ENCODE measurements at places on chromosomes 1 and 21.
A peak's percentile ranks its signal among the peaks of the same experiment; 100 is the strongest.

GRCh38 chr1:19684677-19685076 is 20.0 kb downstream of the HTR6 start:
- no peak for DNase-seq

DNA sequence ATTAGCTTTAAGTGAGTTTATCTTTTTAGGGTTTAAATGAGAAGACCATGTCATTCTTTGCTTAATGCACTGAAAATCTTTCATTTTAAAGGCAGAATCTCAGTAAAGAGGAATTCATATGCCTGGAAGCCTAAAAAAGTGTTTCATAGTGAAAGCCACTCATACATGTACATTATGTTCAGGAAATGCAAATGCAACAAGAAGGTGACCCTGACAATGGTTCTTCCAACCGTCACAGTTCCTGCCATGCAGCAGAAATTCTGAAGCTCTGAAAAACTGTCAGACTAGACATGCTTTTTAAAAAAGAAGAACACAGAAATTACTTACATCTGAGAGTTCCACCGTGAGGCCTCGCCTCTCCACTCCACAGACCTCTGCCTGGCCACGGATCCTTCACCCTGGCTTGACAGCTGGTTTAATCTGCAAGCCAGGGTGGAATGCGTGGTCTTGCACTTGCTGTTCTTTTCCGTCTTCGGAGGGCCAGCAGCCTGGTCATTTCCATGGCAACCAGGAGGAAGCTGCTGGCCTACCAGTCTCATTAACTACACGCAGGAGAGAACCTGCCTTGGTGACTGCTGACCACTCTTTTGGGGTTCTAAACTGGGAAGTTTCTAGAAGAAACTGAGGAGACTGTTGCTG is 41.8 kb upstream of the PAXBP1 start:
- DNase-seq = no peak

DNA sequence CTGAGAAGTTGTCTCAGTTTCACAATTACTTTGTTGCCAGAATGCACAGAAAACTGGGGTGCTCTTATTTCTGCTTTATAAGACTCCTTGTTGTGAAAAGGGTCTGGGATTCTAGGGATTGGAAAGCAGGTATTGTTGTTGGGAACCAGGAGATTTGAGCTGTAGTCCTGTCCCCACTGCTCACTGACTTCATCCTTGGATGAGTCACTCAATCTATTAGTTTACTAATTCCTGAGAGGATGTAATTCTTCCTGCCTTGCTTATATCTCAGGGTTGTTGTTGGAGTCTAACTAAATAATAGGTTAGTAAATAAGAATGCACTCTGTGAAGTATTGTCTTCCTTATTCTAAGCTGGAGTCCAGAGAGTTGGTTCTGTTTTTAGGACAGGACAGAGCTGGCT is 172.5 kb upstream of the GALNT2 start:
- no peak for DNase-seq

DNA sequence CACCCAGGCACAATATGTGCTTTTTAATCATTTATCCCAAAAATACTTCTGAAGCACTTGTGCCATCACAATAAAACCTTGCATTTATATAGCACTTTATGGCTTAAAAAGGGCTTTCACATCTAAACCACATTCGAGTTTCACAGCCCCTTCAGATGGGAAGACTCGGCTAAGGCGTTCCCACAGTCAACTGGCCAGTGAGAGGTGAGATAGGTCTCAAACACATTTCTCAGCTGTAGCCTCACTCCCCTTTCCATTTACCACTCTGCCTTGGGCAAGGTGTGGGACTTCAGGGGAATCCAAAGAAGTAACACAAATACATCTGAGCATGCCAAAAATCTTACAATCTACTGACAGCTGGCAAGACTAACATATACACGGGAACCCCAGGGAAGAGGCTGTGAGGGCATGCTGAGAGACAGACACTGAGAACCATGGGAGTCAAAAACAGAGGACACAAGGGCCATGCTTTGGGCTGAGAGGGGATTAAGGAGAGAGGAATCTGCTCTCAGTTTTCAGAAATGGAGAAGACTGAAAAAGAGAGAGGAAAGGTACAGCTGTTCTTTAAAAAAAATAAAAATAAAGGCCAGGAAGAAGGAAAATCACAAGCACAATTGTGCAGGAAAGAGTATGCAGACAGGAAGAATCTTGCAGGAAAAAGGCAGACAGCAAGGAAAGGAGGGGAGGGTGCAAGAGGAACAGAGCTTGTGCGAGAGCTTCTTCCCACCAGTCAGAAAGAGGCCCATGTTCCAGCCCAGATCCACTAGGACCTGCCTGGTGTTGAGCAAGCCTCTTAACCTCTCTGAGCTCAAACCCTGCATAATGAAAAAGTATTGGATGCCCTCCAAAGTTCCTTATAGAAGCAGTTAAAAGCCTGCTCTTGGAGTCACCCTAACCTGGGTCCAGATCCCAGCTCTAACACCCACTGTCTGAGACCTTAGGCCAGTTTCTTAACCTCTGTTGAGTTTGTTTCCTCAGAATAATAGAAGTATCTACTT is 73.5 kb downstream of the JAK1 start:
- DNase-seq = no peak

DNA sequence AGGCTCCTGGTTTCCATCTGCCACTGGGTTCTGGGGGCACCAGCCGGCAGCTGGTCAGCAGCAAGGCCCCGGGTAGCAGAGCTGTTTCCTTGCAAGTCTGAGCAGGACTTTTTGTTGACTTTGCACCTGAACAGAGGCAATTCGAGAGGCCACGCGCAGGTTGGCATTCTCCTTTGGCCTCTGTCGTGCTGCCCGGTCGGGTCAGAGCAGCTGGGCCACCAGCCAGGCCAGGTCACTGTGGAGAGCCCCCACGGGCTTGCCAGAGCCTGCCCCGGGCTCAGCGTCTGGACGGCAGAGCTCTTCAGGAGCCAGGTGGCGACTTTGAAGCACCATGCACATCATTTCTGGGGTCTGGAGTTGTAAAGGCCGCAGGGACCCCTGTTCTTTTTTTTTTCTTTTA is 28.4 kb upstream of the TMEM52 start:
- DNase-seq = no peak

DNA sequence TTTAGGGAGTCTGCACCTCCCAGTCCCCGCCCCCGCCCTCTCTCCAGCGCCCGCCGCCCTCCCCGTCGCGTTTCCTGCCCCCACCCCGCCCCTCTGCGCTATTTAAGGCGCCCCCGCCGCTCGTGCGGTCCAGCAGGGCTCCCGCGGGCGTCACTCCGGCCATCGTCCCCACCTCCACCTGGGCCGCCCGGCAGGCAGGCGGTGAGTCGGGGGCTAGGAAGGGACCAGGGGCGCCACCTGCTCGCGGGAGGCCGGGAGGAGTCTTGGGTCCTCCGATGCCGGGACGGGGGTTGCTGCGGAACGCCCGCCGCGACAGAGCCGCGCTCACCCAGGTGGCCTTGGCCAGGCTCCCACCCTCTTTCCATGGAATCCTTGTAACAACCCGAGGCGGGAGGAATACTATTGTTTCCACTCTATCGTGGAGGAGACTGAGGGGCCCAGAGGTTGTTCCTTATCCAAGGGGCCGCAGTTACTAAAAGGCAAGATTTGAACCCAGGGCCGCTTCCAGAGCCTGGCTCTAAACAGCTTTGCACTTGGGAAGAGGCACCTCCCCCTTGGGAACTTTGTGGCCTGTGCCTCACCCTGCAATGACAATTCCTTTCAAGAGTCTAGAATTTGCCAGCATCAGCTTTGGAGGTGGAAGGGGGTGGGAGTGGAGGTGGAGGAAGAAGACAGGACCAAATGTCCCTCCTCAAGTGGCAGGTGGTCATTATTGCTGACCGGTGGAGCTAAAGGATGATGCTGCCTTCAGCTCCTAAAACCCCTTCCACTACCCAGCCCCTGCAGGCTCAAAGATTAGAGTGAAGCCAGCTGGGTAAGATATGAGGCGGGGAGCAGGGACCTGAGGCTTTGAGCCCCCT is at the start of gene GJA4:
Gene GJA4 (plus strand): TSS at position 132 of the 860 bp plus-strand sequence. CDS start 1,215 bp downstream, outside the sequence.
- DNase-seq = no peak

- no peak for DNase-seq
These were observed 34.5 kb upstream of the KCNE1 start for GRCh38 chr21:34546542-34546941.

- no peak for DNase-seq
These were observed 29.7 kb downstream of the HEYL start for GRCh38 chr1:39609618-39610331.

DNA sequence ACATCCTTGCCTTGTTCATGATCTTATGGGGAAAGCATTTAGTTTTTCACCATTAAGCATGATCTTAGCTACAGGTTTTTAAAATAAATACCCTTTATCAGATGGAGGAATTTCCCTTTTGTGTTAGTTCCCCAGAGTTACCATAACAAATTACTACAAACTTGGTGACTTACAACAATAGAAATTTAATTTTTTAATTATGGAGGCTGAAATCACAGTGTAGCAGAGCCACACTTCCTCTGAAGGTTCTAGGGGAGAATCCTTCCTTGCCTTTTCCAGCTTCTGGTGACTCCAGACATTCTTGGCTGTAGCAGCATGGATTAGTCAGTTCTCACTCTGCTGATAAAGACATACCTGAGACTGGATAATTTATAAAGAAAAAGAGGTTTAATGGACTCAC is 18.5 kb downstream of the MIGA1 start:
- peak; percentile 78 for DNase-seq

DNA sequence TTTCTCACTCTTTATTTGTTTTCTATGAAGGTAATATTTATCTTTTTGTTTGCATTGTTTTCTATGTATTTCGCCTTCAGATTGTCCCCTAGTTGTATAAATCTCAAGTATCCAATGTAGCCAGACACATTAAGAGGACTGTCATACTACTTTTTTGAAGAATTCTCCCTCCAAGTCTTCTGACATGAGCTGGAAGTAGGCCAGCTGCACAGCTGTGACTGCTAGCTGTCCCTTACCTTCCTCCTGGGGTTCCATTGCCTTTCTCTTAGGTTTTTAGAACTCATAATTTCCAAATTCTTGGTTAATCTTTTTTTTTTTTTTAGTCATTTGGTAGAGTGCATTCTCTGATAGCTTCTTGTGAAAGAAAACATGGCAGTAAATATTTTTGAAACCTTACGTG is 46.2 kb downstream of the MTR start:
- no peak for DNase-seq

- DNase-seq = no peak
These were observed 235.8 kb downstream of the TRABD2B start for GRCh38 chr1:47761201-47761930.

- no peak for DNase-seq
These were observed 142.8 kb upstream of the COA6 start for GRCh38 chr1:234230414-234230862.

Data from NCI-H226 (cell line).